Lung microvascular endothelial cell (primary cell): ENCODE measurements at places on chromosomes 5 and 9.

DNA sequence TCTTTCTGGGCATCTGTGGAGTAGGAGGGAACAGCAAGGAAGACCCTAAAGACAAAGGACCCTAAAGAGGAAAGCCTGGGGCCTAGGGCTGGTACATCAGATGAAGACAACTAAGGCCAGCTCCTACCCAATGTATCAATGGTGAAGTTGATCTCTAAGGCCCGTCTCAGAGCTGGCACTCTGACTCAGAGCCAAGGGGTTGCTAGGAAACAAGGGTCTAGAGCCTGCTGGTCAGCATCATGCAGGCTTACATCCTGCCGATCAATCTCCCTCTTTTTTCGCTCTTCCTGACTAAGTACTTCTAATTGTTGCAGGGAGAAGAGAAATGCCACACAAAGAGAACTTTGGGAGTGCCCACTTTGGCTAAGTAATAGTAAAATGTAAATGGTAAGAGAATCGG, 26.2 kb downstream of the TRIM32 start:
- peak; percentile 17 for DNase-seq

GRCh38 chr9:38196714-38197113, 127.7 kb upstream of the SHB start:
- DNase-seq, result no peak

DNA sequence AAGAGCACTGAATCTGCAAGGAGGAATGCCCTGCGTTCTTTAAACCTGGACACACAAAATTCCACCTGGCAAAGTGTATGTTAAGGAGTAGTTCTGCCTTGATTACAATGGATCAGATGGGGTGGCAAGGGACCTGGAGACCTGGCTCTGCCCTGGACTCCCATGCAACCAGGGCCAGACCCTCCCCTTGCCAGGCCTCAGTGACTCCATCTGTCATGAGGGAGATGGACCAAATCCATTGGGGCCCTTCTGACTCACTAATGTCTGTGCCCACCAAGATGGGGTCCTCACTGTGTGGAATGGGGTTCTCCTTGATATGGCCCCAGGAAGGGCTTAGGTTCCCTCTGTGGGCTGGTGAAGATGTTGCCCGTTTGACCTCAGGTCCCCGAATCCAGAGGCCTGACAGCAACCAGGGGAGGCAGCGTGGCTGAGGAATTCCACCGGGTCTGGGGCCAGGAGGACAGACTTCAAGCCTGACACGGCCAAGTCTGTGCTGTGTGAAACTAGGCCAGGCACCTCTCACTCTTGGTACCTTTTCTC, 100.3 kb downstream of the PAX5 start:
- no peak for DNase-seq

- no peak for DNase-seq
Measured at GRCh38 chr9:110784309-110784708, 115.7 kb downstream of the MUSK start.

GRCh38 chr9:91758491-91758981, 191.5 kb downstream of the ROR2 start:
- peak; percentile 38 for DNase-seq

GRCh38 chr9:98944057-98944733, 488 bp downstream of the COL15A1 start:
- DNase-seq, result peak; percentile 1

DNA sequence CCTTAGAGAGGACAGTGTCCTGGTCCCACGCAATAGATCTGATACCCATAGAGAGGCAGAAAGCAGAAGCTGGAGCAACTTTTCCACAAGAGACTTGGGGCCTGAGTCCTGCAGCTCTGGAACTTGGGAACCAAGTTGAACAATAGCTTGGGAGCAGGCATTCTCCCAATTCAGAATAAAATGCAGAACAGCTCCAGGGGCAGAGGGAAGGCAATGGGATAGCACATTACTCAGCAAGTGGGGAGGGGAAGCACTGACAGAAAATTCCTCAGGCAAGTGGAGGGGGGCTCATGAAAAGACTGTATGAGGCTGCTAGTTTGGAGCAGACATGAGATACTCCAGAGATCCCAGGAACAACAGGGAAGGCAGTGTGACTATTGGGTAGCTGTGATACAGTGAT, 513.6 kb downstream of the HINT1 start:
- no peak for DNase-seq

DNA sequence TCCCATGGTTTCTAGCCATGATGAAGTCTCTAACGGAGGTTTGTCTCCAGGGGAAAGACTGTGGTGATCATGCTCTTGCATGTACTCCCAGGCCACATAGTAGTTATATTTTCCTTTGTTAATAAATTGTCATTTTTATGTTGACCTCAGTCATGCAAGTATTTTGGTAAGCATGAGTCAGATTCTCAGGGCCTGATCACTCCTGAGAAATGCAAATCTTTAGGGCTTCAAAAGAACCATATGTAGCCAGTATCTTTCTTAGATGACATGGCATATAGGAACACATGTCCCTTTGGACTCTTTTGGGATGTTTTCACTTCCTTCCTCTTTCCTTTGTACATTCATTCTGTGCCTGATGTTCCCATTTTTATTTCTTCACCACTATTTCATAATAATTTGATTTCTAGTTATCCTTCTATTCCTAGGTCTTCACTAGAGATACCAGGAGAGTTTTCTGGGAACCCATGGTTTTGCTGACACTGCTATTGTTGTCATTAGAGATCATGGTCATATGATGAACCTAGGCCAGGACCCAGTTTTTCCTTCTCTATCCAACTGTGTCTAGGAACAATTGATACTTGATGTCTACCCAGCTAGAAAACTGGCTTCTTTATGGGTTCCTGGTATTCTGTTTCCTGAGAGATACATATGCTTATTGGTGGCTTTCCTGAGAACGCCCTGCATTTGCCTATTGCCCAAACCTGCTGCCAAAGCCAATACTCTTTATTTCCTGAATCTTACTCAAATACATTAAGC, 248.1 kb upstream of the NREP start:
- DNase-seq, result peak; percentile 8
